ENCODE measurements at places on chromosomes 16 and 17. TPM values are rescaled to one million over a fixed set of nuclear protein-coding genes. Genes with fewer than 3 reads are reported as not detected.

GRCh38 chr17:48592577-48592976 is 1.0 kb downstream of the HOXB5 start:
- no peaks in the 10 kb centered on the region for H3K36me3 ChIP-seq
- H3K27me3 ChIP-seq = peaks cover 74% of the 10 kb centered on the region
- H3K4me3 ChIP-seq = peak overlapping the region; percentile 16
- H3K4me1 ChIP-seq = peaks cover under 1% of the 10 kb centered on the region
- no peak for DNase-seq

DNA sequence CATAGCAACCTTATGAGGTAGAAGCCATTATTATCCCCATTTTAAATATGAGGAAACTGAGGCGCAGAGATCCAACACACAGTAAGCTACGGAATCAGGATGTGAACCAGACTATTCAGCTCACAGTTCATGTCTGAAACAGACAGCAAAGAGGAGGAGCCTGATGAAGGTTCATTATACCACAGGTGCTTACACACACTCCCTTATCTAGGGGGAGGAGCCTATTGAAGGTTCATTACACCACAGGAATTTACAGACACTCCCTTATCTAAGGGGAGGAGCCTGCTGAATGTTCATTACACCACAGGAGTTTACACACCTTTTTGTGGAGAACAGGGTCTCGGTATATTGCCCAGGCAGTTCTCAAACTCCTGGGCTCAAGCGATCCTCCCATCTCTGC is 21.9 kb downstream of the C16orf95 start:
- no peak overlapping the region for H3K27ac ChIP-seq
- no peaks in the 10 kb centered on the region for H3K4me1 ChIP-seq
- no peak for DNase-seq

The NAT9 gene
- 36.7 TPM for polyA plus RNA-seq

The LITAFD gene
- polyA plus RNA-seq = not detected

DNA sequence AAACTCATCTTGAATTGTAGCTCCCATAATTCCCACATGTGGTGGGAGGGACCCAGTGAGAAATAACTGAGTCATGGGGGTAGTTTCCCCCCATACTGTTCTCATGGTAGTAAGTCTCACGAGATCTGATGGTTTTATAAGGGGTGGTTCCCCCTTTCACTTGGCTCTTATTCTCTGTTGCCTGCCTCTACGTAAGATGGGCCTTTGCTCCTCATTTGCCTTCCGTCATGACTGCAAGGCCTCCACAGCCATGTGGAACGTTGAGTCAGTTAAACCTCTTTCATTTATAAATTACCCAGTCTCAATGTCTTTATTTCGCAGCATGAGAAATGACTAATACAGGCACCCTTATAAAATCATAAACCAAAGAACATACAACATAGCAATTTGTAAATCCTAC is 79.0 kb downstream of the XYLT1 start:
- H3K4me1 ChIP-seq = peaks cover 14% of the 10 kb centered on the region
- H3K36me3 ChIP-seq = no peaks in the 10 kb centered on the region
- no peak for DNase-seq
- no peak overlapping the region for H3K4me3 ChIP-seq
- H3K27me3 ChIP-seq = no peaks in the 10 kb centered on the region

- no peak overlapping the region for H3K27ac ChIP-seq
- H3K4me1 ChIP-seq = no peaks in the 10 kb centered on the region
- no peaks in the 10 kb centered on the region for H3K27me3 ChIP-seq
- no peaks in the 10 kb centered on the region for H3K36me3 ChIP-seq
- no peak for DNase-seq
- no peak overlapping the region for H3K4me3 ChIP-seq
These were observed 82.4 kb downstream of the NDE1 start for GRCh38 chr16:15732416-15732815.

GRCh38 chr17:66386498-66387351 is 84.3 kb downstream of the PRKCA start:
- peak; percentile 30 for DNase-seq
- no peak overlapping the region for H3K4me3 ChIP-seq
- no peaks in the 10 kb centered on the region for H3K27me3 ChIP-seq
- no peak overlapping the region for H3K27ac ChIP-seq
- H3K4me1 ChIP-seq = no peaks in the 10 kb centered on the region

GRCh38 chr16:46757339-46758050 is 9.4 kb upstream of the MYLK3 start:
- peaks cover 6% of the 10 kb centered on the region for H3K4me1 ChIP-seq
- peak; percentile 42 for DNase-seq
- H3K27me3 ChIP-seq = no peaks in the 10 kb centered on the region
- peak overlapping the region; percentile 86 for H3K27ac ChIP-seq
- H3K4me3 ChIP-seq = no peak overlapping the region
- no peaks in the 10 kb centered on the region for H3K36me3 ChIP-seq

GRCh38 chr17:6100891-6101500 is 30.8 kb downstream of the WSCD1 start:
- H3K36me3 ChIP-seq = no peaks in the 10 kb centered on the region
- no peak for DNase-seq
- no peaks in the 10 kb centered on the region for H3K27me3 ChIP-seq
- H3K27ac ChIP-seq = no peak overlapping the region

The ITGAD gene
- 0.19 TPM for polyA plus RNA-seq

The CCL3 gene
- 526 TPM for polyA plus RNA-seq
